Stimulated activated CD4-positive, alpha-beta T cell treated with anti-CD3 and anti-CD28 coated beads, Interleukin-4, amount 100 ng/mL, for 48 hours (primary cell): ENCODE measurements at places on chromosomes 11 and 22.

DNA sequence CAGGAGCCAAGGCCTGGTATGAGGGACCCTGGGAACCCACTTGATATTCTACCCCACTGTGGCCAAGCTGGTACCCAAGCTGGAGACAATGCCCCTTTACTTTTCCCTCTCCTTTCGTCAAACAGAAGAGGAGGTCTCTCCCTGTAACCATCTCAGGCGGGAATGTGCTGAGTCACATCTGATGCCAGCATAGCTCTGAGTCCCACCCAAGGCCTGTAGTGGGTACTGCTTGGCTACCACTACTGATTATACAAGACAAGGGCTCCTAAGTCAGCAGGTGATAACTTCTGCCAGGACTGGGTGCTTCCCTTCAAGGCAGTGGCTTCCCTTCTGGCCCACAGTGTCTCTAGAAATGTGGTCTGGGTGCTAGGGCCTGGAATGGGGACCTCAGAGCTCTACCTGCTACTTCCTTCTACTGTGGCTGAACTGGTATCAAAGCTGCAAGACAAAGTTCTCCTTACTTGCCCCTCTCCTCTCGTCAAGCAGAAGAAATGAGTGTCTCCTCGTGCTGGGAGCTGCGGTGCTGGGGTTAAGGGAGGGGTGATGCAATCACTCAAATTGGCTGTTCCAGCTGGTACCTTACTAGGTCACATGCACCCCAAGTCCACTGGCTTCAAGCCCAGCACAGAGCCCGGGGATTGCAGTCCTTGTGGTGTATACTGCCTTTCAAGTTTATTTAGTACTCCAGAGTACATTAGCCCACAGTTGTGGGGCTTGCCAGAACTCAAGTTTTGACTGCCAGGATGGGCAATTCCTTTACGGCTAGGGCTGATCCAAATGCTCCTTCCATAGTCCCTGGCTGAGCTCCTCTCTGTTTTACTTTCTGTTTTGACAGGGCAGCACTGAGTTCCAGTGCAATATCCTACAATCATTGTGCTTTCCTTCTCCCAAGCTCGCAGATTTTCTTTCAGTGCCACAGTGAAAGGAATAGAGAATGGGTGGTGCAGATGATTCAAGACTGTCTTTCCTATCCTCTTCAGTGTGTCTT lies 419.7 kb upstream of the CNTN5 start:
- DNase-seq, result no peak

GRCh38 chr11:44379141-44380008 lies 69.4 kb upstream of the ALX4 start:
- DNase-seq, result no peak

DNA sequence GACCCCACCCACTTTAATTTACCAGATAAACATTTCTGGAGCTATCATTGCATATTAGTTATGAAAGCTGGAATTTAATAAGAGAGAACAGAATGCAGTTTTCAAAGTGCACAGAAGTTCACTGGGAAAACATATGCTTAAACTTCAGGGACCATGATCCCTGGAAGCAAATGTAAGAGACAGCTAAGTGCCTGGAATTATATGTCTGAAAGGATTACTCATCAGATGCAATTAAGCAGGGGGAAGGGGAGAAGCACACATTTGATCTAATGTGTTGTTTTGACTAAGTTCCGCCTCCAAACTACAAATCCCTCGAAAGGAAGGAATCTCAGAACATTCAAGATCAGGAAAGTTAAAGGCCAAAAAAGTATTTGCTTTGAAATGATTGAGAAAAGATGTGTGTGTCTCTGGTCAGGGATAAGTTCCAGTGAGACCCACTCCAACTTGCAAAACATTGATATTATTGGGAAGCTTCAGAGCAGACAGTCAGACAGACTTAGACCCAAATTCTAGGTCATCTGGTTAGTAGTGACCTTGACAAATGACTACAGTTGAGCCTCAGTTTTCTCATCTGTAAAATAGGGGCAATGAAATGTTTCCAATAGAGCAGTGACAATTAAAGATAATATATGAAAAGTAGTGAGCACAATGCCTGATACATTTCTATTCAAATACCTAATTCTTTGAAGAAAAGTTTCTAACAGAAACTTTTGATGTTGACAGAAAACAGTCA lies 147.6 kb downstream of the ME3 start:
- DNase-seq, result no peak

DNA sequence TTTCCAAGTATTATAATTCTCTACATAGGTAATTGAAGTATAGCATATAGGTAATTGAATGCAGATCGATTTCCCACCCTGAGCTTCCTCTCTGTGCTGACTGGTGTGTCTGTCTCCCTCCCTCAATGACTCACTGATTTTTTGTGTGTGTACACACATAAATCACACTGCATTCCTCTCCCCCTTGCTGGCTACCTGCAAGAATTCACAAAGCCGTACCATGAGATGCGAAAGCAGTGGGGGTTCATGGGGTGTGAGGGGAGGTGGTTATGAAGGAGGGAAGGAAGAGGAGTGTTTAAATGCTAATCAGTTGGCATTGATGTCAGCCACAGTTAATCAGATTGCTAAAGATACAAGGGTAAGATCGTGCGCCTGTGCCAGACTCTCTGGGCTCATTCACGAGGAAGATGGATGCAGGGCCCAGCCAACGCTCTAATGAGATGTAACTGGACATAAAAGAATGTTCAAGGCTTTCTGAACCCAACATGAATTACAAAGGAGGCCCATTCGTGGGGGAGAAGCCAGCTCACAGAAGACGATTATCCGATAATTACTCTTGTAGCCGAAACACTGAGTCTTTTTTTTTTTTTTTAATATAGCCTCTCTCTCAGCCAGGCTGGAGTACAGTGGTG lies 107.4 kb downstream of the SEZ6L start:
- no peak for DNase-seq

DNA sequence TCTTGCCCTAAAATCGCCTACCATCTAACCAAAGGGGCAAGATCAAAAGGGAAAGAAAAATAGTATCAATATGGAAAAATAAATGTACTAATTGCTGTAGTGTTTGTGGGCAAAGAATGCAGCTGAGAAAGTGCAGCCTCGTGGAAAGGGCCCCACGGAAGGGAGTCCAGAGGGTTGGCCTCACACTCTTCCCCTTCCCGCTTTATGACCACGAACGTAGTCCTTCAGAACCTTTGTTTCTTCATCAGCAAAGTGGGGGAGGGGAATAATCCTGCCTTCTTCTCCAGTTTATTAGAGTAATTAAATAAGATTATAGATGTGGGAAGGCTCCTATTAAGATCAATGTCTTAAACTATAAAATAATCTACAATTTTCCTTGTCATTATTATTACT lies 41.0 kb downstream of the FLI1 start:
- no peak for DNase-seq

DNA sequence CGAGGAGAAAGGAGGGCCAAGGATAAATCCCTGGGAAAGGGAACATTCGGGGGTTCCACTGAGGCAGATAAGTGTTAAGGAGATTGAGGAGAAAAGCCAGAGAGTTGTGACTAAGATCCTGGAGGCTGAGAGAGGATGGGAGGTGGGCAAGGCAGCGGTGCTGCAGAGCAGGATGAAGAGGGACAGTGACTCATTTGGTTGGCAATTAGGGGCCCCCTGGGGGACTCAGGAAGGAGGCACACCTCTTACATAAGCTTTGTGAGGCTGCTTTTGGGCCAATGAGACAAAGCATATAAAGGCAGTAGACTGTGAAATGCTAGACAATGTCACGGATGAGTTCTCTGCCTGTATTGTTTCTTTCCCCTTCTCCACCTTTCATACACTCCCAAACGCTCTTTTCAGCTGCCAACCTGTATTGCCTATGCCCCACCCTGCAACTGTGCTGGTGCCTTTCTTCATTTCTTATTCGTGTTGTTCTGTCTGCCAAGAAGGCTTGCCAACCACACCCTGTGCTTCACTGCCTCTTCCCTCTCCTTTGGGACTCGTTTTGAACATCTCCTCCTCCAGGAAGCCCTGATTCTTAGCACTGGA lies 246.8 kb upstream of the KIRREL3 start:
- DNase-seq, result no peak

GRCh38 chr11:109480251-109480650 lies 58.3 kb downstream of the C11orf87 start:
- DNase-seq, result no peak

DNA sequence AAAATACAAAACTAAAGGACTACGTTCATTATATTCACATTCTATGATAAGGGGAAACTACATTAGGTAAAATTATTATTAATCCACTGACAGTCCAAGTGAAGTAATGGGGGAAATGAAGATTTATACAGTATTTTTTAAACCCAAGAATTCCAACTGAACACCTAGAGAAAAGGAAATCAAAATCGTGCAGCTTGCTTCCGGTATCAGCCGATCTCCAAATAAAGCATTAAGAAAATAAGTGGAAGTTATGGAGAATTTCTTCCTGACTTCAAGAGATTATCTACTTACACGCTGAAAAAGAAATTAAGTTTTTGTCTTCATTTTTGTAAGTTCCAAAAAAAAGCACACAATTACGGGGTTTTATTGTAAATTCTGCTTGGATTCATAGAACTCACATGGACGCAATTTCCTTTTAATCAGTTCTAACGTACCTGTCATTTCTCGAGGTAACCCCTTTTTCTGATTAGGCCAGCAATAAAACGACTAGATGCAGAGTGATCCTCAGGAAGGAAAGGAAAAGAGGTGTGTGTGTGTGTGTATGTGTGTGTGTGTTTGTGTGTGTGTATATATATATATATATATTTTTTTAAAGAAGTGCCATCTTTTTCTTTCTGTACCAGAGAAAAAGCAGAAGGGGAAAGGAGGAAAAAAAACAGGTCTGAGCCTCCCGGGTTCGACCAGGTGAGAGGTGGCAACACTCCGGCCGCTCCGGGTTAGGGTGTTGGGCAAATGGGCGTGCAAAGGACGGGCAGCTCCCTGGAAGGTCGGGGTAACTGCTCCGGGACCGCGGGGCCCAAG lies 1.1 kb downstream of the ZBTB44 start:
- DNase-seq, result no peak

DNA sequence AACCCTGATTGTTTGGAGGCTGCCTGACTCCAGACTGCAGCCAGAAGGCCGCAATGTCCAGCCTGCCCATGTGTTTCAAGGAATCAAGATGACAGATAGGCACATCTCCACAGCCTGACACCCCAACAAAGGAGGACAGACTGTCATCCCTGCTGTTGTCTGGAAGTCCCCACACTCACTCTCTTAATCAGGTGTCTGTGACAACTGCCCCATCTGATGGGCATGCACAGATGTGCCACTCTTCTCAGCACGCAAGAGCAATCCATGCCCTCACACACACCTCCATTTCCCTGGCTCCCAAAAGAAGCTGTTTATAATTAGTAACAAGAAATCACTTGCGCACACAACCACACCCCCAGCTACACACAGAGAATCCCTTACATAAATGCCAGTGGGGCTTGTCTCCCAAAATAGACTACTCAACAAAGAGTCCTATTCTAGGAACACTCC lies 117.6 kb downstream of the C11orf58 start:
- no peak for DNase-seq

DNA sequence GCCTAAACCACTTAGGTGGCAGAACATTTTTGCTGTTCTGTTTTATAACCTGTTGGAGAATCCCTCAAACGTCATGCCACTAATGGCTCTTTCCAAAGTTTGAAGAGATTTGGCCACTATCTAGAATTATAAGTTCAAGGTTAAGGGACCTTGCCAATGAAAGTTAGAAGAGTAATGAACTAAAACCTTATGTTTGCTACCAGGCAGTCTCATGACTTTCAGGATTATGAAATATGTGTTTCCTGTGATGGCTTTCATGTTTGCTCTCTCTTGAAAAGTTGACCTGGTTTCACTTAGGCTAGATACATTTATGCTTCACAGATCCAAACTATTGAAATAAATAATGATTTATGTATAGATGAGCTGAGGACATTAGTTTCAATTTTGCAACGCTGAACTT lies 340.0 kb downstream of the LRRC4C start:
- no peak for DNase-seq

GRCh38 chr11:94948070-94948617 lies 25.2 kb downstream of the CWC15 start:
- DNase-seq, result no peak

GRCh38 chr11:76184551-76184993 lies 21.7 kb downstream of the WNT11 start:
- DNase-seq, result no peak

DNA sequence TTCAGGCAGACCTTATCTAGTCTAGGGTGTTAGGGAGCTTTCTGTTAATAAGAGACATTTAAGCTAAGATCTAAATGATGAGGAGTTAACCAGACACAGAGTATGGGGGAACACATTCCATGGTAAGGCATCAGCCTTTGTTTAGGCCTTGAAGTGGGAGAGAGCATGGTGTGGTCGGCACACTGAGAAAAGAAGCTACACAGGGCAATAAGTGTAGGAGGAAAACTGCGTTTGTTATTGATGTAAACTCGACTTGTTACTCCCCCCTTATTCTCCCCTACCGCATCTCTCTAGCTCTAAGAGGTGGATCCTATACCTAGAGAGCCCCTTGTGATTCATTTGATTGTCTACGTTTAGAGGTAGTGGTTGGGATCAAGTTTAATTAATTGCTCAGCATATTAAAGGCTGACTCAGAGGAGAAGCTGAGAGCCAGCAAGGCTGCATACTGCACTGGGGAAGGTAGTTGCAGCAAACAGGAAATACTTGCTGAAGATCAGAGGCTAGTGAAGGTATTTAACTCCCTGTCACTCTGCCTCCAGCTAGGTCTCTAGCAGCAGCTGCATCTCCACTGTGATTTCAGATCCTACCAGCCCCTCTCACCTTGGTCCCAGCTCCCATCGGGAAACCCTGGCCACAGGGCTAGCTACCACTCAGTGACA lies 86.8 kb upstream of the TEAD1 start:
- no peak for DNase-seq

DNA sequence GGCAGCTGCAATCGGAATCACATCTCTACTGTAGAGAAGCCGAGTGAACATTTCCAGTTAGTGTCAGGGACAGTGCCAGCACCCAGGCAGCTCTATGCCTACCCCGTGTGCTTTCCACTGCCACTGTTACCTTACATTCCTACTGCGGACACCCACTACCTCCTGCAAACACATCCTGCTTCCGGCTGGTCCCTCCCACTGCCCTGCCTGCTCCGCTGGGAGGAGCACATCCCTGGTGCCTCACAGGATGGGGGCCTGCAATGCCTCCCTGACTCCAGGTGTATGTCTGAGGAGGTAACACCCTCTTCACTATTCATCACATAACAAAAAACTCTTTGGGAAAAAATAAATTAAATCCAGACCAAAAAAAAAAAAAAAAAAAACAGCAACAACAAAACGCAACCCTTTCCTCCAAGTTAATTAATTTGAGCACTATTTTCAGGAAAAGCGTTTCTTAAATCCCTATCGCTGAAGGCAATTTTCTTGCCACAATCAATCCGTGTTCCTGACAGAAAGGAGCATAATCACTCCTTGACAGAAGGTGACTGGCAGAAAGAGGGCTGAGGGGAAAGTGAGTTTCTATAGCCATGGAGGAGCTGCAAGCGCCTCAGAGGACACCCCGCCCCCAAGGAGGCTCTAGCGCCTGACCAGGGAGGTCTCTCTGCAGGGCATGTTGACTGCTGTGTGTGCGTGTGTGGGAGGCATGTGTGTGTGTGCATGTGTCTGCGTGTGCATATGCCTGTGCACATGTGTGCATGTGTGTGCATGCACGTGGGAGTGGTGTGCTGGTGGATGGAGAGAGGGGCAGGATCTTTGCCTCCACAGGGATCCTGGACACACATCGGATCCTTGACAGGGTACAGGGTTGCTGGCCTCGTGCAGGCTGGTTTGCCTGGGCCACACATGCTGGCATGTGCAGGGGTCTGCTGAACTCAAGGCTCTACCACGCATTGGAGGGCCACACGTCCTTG lies 134.8 kb upstream of the NTM start:
- DNase-seq, result no peak
